GM12865 (cell line): ENCODE measurements at places on chromosomes 5 and 9.

DNA sequence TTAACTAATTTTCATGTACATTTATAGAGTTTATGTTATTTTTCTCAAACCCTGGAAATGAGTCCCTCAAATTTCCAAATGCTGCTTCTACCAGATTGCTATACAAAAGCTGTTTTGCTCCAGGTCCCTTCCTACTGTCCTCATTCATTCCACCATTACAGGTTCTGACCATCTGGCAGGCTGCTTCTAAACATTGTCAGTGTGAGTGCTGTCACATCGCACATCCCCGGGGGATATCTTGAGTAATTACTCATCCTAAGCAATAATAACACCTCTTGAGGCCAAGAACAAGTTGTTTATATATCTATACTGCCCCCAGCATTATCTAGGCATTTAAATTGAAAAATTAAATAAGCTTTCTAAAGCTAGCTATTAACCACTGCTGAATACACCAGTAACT lies 1675.3 kb upstream of the CDH6 start:
- no peak for DNase-seq

- DNase-seq: no peak
Measured at GRCh38 chr9:70466976-70467561, 52.6 kb upstream of the KLF9 start.

DNA sequence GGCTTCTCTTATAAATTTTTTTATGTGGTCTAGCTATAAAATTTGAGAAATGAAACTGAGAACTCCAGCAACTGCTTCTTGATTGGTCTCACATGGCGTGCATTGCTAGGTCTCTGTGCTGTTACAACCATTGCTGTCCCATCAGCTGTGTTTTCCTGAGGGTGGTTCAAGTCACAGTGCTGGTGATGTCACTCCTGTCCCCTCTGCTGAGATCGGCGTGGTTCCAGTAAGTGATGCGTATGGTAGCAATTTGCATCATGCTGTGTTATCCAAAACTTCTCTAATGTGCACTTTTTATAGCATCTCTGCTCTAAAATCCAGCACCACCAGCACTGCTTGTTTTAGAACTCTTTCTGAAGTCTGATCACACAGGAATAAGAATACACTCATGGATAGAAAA lies 112.6 kb upstream of the ZNF608 start:
- DNase-seq: no peak

DNA sequence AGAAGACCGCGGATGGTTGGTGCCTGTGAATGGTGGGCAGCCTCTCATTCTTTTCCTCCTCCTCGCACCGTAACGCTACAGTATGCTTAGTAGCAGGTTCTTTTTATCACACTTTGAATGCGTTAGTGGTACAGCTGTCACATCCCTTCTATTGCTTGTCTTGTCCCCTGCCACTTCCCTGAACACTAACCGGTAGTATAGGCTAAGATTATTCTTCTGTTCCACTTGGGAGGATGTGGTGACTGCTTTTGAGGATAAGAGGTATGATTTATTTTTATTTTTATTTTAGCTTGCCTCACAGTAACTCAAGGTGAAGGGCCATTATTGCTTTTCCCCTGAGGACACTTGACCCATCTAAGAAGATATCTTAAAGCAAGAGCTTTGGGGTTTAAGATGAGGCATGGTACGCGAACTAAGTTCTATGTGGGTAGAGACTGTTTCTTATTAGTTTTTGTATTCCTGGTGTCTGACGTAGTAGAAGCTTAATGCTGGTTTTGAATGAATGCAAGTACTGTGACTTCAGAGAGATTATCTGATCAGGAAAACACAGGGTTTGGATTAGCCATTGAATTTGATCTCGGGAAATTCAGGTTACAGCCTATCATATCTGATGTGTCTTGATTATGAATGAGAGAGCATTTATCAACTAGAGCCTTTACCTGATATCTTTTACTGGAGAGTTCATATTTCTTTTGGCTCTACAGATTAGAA lies 951 bp downstream of the UNC13B start:
- DNase-seq: no peak

DNA sequence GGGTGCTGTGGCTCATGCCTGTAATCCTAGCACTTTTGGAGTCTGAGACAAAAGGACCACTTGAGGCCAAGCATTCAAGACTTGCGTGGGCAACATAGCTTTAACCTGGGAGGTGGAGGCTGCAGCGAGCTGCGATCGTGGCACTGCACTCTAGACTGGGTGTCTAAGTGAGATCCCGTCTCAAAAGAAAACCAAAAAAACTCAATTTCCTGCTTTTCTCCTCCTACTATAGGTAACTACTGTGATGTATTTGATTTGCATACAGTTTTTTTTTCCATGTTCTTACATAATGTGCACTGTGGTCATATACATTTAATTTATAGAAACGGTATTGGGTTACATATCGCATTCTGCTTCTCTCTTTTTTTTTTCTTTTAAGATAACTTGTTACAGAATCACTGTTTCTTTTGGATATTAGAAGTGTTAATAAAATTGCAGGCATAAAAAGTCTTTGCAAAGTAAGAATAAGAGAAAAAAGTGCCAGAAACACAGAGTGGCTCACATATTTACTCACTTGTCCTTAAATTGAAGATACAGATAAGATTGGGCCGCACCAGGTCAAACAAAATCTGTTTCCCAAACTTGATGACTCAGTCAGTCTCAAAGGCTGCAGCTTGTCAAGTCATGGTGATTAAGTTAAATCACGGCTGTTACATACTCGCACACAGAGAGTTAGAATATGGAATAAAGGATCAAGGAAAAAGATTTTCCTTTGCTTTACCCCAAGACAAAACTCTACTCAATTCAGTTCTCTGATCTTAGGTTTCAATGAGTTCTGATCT lies 2.0 kb upstream of the PTGR1 start:
- no peak for DNase-seq

DNA sequence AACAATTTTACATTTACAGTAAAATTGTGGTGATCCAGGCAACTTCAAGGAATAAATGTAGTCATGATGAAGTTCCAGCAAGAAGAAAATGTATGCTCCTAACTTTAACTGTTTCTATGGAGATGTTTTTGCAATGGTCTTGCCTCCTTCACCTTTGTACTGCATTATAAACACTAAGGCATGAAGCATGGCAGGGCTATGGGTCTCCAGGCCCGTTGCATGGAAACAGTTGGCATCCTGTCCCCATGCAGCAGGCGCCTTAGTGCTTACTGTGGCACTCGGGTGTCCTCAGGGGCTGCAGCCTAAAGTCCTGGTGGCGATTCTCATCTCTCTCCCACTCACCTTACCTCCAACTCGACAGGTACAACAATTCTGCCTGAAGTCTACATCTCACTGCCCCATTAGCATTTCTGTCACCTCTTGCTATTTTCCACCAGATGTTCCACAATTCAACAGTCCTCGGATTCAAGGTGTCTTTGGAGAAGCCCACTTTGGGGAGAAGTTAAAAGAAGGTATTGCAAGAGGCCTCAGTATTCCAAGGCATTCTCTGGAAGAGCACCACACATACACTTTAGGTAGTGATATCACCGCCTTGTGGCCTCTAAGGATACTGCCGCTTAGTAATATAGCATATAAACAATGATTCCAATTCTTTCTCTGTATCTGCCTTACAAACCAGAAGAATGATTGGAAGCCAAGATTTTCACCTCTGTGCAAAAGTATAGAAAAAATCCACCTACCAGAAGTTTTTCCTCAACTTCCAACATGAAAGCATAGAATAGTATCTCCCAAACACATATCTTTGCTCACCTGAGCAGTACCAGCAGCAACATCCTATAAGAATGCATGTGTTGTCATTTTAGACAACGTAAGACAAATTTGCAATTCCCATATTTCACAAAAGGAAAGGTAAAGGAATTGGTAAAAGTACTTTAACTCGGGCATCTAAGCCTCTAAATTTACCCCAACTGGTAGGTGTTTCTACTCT lies 5.1 kb downstream of the LIFR start:
- DNase-seq: no peak

DNA sequence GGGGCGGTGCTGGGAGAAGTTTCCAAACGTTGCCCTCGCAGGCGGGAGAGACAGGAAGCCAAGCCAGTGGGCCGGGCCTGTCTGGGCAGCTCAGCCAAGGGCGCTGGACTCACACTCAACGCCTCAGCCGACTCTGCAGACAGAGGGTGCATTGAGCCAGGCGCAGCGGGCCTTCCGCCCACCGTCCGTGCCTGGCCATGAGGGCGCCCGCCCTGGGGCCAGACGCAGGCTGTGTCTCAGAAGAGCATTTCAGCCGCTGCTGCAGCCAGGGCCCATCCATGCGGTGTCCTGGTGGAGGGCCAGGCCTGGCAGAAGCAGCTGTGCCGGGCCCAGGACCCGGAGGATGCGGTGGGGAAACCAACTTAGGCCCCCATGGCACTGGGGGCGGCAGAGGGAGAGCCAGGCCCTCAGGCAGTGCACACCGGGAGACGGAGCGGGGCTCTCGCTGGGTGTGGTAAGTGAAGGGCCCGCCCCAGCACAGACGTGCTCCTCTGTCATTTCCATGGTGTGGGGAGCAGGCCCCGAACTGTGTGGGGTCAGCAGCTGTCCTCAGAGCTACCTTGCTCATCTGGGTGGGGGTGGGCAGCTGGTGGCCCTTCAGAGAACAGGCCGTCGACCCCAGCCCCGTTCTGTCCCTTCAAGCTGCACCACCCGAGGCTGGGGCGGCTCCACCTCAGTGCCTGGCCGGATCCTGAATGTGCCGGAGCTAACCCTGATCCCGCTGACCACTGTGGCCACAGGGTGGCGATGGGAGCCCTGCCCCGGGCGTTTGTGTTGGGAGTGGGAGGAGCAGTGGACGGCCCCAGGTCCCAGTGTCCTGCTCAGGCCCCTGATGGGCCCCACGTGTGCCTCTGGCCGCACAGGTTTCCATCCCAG lies 18.0 kb downstream of the DNLZ start:
- DNase-seq: no peak

- no peak for DNase-seq
Measured at GRCh38 chr5:15384581-15384980, 115.4 kb upstream of the FBXL7 start.

DNA sequence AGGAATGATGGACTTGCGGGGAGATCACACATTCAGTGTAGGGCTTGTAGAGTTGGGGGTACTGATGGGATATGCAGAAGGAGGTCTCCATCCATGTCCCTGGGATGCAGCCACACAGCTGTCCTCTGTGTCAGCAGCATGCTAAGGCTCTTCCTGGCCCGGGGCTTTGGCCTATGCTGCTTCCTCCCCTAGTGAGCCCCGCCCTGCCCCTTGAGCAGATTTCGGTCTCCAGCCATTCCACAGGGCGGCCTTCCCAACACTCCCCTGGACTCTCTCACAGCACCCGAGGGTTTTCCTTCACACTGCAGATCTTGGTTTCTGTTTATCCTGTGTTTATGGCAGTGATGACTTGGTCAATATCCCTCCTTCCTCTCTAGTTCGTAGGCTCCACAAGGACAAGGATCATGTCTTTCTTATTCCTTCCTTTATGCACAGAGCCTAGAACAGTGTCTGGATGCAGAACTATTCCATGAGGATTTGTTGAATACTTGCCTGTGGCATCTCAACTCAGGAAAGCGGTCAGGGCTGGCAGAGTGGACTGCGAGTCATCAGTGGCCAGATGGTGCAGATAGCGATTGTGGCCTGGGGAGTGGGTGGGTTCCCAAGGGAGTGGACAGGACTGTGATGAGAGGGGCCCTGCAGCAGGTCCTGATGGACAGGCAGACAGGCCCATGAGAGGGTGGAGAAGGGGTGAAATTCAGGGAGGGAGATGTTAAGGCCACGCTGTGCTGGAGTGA lies 114.2 kb downstream of the RGS3 start:
- DNase-seq: no peak

DNA sequence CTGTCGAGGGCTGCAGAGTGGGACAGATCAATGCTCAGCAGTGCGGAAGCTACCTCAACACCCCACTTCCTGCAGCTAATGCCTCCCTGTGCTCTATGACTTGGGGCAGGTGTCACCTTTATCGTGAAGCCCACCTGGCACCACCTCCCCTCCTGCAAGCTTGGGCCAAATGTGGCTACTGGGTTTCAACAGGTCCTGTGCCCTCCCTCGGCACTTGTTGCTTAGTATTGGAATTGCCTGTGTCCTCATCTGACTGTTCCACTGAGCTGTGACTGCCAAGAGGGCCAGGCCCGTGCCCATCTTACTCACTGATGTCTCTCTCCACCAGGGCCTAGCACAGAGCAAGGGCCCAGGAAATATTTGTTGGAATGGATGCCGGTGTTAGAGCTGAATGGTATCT lies 9.4 kb downstream of the SLC27A4 start:
- no peak for DNase-seq

DNA sequence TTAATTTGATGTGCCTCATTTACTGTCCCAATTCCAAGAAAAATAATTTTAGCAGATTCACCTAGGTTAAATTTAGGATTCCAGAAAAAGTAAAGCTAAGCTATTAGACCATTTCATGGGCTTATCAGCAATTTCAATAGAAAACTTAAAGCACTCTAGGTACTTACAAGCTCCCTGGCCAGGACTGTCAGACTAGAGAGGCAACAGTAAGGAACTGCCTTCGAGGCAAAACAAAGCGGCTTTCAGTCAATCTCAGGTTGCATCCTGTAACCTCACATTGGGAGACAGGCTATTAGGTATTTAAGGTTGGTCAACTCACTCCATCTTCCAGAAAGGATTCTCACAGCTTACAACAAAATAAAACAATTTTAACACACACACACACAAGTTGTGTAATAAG lies 48.7 kb upstream of the FSD1L start:
- DNase-seq: no peak

GRCh38 chr9:18238752-18239447 lies 235.1 kb upstream of the ADAMTSL1 start:
- no peak for DNase-seq

DNA sequence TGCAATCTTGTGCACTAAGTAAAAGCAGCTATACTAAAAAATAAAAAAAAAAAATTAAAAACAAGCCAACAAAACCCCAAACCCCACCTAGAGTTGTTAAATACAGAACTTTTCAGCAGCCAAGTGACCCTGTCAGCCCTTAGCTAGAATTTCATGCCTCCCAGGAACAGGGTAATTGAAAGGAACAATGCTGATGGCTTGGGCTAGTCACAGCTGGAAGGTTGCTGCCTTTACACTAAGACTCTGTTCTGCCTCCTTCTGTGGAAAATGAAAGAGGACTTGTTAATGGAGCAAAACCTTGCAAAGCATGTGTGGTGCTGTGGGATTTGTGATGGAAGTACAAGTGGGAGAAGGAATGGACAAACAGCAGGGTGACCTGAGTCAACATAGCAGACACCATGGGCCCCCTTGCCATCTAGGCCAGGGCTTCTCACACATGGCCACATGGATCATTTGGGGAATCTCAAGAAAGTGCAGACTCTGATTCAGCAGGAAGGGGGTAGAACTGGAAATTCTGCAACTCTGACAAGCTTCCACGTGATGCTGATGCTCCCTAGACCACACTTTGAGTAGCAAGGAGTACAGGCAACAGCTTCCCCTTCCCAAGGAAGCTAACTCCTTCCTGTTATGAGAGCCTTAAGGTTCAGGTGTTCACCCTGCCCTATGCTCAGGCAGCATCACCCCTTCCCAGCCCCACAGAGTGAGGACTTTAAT lies 14.9 kb upstream of the TMEM252 start:
- DNase-seq: no peak

- no peak for DNase-seq
Measured at GRCh38 chr5:14487897-14488570, 93.6 kb upstream of the OTULINL start.

- DNase-seq: no peak
Measured at GRCh38 chr9:130530938-130531337, 48.4 kb upstream of the FUBP3 start.
